ENCODE measurements at places on chromosomes 1 and 21.
A peak's percentile ranks its signal among the peaks of the same experiment; 100 is the strongest.

- no peak for DNase-seq
These were observed 120.2 kb downstream of the ROR1 start for GRCh38 chr1:63893976-63894375.

DNA sequence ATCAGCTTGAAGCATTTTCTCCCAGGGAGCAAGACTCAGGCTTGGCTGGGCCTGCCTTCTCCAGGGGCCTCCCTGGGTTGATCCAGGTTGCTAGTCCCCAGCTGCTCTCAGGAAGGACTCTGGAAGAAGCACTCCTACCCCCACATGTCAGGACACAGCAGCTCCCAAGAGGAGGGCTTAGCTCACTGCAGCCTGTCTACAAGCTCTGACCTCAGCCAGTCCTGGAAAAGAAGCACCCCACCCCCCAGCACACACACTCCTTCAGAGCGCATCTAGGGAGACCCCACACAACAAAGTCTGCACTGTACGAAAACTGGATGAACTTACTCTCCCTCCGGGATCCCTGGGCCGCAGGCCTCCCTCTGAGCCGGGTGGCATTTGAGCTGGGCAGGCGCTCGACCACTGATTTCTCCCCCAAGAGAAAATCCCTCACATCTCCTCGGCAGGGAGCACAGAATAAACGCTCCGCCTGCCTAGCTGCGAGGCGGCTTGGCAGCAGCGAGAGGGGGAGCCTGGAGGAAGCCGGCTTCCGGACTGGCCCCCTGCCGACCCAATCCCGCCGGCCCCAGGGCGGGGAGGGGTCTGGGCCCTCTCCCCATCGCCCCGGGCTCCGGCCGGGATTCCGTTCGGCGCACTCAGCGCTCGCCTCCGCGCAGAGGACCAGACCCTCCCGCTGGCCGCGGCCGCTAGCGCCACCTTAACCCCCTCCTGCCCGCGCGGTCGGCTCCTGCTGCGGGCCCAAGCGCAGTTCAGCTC lies at the start of gene KCNA2:
Gene KCNA2 (minus strand): TSS at position 458 of the 756 bp plus-strand sequence. CDS start 1,576 bp downstream, outside the sequence.
- DNase-seq = peak; percentile 18

GRCh38 chr1:156434989-156435544 lies 65.5 kb downstream of the MEF2D start:
- no peak for DNase-seq

DNA sequence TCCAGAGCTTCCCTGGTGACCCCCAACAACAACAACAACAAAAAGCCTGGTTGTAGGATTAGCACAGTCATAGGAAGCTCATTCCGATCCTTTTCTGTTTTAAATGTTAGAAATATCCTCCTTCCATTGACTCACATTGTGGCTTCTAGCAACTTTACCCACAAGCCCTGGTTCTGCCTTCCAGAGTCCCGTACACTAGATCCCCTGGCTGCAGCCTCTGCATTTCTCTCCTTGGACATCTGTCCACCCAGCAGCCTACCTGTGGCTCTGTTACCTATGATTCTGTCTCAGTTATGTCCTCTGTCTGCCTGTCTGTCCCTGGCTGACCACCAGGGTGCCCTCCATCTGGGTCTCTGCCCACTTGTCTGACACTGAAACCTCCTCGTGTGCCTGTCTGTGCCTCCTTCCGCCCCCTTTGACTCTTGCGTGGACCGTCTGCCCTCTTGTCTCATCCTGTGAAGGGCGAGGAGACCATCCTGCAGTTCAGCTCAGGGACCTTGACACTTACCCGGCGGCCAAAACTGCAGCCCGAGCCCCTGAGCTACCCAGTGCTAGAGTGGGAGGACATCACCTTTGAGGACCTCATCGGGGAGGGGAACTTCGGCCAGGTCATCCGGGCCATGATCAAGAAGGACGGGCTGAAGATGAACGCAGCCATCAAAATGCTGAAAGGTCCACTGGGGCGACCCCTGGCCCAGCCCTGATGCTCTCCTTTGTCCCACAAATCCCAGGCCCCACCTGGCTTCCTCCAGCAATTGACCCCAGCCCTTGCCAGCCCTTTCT lies 16.1 kb downstream of the TIE1 start:
- no peak for DNase-seq

- DNase-seq = peak; percentile 97
These were observed 29.6 kb upstream of the RNF187 start for GRCh38 chr1:228457396-228458176.

GRCh38 chr1:243363832-243364231 lies 108.0 kb downstream of the SDCCAG8 start:
- no peak for DNase-seq

DNA sequence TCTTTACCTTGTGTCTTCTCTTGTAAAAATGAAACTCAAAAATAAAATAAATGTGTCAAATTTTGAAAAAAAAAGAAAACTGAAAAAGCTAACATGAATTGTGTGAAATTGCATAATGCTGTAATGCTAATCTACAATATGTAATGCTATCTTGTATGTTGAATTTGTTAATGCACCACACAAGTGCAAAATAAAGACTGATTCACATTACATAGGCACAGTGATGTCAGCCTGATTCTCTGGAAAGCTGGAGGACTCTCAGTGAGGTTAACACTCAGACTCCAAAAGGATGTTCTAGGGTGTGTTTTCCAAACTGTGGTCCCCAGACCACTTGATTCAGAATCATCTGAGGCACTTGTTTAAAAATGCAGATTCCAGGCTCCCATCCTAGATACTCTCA lies 25.6 kb downstream of the SYT11 start:
- no peak for DNase-seq

DNA sequence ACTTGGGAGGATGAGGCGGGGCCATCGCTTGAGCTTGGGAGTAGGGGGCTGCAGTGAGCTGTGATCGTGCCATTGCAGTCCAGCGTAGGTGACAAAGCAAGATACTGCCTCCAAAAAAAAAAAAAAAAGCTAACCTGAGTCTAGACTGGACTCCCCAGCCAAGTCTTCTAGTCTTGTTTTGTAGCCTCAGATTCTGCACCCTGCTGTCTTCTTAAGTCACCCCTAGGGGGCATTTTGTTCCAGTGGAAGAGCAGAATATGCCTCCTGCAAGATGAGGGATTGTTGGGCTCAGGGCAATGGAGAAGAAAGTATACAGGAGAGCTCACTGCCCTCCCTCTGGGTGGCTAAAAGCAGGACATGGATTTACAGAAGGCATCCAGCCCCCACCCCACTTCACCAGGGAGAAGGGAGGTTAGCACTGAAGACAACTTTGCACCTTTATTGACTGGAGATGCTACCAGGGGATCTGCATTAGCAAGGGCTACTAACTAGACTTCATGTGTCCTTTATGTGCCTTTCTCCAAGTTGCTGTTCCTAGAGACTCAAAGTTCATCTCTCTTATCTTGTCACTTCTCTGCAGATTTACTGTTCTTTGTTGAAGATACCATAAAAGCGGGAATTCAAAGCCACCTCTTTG lies 15.3 kb upstream of the RNF187 start:
- peak; percentile 34 for DNase-seq

DNA sequence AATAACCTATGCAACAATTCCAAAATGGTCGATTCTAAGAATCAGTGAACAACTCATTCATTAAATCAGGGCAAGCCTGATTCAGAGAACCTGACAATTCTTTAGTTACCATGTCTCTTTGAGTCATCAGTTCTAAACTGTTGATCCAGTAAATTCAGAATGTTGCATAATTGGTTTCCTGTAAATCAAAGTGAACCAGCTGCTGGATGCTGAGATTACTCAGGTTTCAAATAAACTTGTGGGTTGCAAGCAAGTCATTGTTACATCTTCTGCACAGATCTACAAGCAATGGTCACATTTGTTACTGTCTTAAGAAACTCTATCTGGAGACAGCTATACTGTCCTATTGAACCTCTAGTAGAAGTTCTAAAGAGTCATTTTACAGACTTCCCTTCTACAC lies 16.5 kb downstream of the PLA2G2D start:
- peak; percentile 7 for DNase-seq

- DNase-seq = no peak
These were observed 101.0 kb downstream of the DENND1B start for GRCh38 chr1:197674286-197674685.
